ENCODE measurements at places on chromosomes 13 and 19. TPM values are rescaled to one million over a fixed set of nuclear protein-coding genes. Genes with fewer than 3 reads are reported as not detected.
A peak's percentile ranks its signal among the peaks of the same experiment; 100 is the strongest.

DNA sequence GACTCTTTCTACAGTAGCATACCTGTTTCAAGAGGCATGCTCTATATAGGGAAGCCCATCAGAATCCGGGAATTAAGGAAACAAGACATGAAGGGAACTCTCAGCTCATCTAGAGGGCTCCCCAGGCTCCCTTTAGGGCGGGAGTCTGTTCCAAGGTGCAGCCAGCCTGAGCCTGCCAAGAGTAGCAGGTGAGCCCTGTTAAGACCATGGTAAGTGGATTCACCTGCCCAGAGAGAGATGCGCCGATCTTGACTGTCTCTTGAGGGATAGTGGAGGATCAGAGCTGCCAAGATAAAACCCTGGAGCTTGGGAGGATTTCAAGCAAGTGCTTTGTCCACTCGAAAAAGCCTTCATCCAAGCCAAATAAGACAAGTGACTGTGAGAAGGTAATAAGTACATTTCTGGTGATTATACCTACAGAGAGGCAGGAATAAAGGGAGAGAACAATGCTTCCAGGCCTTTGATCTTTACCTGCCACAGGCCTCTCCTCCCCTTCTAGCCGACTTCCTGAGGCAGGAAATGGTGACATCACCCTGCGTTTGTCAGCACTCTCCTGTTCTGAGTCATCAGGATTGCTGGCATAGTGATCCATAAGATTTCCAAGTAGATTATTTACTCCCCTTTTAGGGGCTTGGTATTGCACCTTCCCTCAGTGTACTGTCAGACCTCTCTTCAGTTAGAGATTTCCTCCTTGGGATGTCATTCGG is 31.5 kb downstream of the KLF5 start:
- DNase-seq: peak; percentile 91

DNA sequence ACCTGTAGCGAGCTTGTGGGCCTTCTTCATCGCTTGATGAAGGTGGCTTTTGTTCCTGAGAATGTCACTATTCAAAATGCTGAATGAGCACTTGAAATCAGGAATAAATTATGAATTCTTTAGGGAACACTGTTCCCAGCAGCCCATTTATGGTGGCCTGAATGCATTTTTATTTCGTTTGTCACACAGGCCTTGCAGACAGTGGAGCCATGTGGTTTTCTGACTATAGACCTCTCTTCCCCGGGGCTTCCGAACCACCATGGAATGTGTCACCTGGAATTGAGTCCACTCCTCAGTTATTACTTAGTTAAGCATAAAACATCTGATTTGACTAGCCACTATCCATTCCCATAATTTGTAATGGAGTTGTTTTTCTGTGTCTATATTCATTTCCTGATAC is 396.9 kb downstream of the IRS2 start:
- DNase-seq: peak; percentile 37

GRCh38 chr13:77719128-77719527 is 21.6 kb downstream of the SLAIN1 start:
- no peak for DNase-seq

GRCh38 chr19:10417541-10418234 is 2.6 kb upstream of the PDE4A start:
- no peak for DNase-seq

DNA sequence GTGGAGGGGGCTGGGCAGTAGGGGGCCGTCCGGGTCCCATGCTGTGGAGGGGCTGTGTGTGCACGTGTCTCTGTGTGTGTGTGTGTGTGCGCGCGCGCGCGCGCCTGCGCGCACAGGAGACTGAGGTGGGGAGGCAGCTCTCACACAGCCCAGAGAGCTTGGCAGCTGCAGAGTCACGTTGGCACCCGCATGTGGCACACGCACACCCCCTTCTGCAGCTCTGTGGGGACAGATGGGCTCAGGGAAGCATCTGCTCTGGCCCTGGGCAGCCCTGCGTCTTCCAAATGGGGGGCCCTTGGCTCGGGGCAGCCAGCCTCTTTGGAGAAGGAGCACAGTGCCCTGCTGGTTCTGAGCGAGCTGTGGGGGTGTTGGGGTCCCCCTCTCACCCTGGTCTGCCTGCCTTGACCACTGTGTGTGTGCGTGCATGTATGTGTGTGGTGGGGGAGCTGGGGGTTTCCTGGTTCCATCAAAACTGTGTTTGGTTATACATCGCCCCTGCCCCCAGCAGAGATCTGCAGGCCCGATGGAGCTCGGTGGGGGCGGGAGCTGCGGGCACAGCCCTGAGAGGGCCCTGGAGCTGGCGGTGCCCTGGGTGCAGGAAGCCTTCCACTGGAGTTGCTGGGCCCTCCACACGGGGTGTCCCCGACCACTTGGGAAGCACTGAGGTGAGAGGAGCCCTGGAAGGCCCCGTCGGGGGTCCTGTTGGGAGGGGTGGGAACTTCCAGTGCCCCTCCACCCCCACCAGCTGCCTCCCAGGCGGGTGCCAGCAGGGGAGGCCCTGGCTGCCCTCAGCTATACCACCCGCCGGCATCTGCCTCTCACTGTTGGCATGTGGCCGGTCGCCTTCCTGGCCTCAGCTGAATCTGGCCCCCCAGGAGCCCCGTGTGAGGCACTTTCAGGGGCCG is 67.1 kb downstream of the KDM4B start:
- DNase-seq: no peak

- DNase-seq: peak; percentile 67
Measured at GRCh38 chr19:57708641-57709361, at the start of gene ZNF154. Gene ZNF154 (minus strand): TSS chr19:57709204. CDS start chr19:57708971, 233 bp downstream.

- DNase-seq: no peak
Measured at GRCh38 chr13:91358387-91358782, 10.9 kb downstream of the MIR17HG start.

- DNase-seq: no peak
Measured at GRCh38 chr19:8506402-8506957, 4.0 kb upstream of the PRAM1 start.

DNA sequence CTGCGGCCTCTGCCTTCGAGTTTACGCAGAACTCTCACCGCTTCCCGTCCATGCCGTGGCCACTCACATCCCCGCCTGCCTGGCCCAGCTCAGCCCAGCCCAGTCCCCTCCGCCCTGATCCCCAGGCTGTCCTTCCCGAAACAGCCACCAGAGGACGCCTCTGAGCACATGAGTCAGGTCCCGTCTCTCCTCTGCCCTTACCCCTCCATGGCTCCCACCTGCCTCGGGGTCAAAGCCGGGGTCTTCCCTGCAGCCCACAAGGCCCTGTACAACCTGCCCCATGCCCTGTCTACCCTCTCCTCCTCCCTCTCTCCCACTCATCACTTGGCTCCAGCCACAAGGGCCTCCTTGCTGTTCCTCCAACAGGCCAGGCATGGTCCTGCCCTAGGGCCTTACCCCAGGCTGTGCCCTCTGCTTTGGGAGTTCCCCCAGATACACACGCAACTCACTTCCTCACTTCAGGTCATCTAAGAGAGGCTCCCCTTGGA is 8.1 kb upstream of the SEMA6B start:
- peak; percentile 20 for DNase-seq

DNA sequence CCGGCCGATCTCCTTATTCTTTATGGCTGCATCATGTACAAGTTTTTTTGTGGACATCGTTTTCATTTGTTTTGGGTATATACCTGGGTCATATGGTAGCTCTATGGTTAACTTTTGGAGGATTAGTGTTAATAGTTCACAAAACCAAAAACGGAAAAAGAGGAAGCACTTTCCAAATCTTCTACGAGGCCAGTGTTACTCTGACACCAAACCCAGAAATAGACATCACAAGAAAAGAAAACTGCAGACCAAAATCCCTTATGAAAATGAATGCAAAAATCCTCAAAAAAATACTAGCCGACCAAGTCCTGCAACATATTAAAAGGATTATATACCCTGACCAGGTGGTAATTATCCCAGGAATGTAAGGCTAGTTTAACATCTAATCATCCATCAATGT is 29.8 kb downstream of the ADGRE2 start:
- DNase-seq: no peak

DNA sequence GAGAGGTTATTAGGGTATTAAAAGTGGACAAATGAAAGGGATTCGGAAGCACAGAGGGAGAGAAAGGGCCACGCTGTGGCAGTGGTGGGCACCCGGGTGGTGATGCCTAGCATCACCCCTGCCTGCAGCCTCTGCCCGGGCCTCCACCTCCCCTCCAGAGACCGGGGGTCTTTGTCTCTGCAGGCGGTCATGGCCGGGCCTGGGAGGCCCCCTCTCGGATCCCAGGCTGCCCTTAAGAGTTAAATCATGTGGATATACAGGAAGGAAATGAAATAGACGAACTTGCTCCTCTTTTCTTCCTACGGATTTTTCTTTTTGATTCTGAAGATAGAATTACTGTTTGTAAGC is 319.6 kb downstream of the ZNF536 start:
- DNase-seq: no peak

- DNase-seq: no peak
Measured at GRCh38 chr19:12581100-12581499, 29.5 kb downstream of the ZNF490 start.

DNA sequence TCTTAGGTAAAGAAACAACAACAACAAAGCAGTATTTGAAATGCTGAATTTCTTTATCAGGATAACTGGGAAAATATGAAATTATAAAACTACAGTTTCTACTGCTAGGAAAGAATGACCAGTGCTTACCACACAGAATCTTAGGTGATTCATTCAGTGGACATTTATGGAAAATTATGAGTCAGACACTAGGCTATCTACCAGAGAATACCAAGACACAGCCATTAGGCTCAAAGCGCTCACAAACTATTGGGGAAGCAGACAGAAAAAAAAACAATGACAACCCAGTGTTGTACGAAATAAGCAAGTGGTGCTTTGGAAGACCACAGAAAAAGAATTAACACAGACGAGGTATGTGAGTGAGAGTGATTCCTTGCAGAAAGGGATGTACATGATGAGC is 1019.5 kb downstream of the PCDH9 start:
- DNase-seq: peak; percentile 91

GRCh38 chr13:74082741-74083160 is 51.5 kb downstream of the KLF12 start:
- DNase-seq: no peak

- no peak for DNase-seq
Measured at GRCh38 chr13:72637561-72637960, 89.9 kb downstream of the MZT1 start.

GRCh38 chr19:15180451-15181390 is 20.1 kb downstream of the NOTCH3 start:
- no peak for DNase-seq

GRCh38 chr13:57631596-57632275 is at the start of gene PCDH17:
Gene PCDH17 (plus strand): TSS chr13:57631744. CDS start chr13:57632547, 803 bp downstream.
- no peak for DNase-seq

GRCh38 chr19:28429356-28429755 is 783.6 kb downstream of the UQCRFS1 start:
- DNase-seq: no peak

DNA sequence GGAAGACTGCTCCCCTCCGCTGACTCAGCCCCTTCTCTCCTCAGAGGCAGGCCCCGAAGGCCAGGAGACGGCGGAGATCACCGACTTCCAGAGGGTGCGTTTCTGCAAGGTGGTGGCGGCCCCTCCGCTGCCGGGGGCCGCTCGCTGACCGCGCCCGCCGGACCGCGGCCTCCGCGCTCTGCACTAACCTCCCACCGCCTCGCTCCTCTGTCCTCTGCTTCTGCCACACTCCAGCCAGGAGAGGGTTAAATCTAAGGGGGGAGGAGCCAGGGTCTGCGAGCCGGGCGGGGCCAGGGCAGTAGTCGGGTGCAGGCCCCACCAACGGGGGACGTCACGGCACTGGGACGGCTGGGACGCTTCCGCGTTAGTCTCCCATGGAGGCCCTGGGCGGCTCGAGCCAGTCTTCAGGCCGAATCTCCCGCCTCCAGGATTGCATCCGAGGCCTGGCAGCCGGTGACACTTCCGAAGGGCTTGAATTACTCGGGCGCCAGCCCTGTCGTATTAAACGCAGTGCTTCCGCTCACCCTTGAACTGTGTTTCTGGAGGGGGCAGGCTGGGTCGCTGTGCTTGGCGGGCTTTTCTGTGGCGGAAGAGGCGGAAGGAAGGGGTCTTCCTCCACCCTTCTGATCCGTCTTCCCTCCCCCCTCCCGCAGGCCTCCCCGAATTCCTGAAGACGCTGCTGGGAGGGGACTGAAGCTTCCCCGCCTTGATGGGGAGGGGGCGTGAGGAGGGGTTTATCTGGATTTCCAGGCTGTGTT is 1.2 kb upstream of the INAFM1 start:
- peak; percentile 90 for DNase-seq

DNA sequence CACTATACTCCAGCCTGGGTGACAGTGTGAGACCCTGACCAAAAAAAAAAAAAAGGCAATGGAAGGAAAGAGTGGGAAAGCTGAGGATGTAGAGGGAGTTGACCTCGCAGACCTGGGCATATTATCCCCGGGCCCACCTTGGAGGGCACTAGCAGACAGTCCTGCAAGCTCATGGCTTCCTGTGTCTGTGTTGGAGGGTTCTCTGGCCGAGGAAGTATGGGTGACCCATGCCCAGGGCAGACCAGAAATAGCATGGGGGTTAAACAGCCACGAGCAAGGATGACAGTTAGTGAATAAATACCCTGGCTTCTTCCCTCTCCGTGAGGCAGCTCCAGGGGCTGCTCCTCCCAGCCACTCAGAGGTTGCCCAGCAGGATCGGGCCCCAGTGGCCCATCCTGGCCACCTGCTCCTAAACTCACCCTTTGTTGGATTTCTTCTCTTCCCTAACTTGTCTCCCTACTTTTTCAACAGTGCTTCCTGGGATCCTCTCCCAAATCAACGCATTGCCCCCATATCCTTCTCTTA is 485.8 kb downstream of the ZNF536 start:
- no peak for DNase-seq

The IZUMO4 gene
- total RNA-seq: 0.56 TPM

The UHRF1 gene
- 57.4 TPM for total RNA-seq

The PLK5 gene
- not detected for total RNA-seq

The ZNF569 gene
- total RNA-seq: 5.9 TPM

The PALM3 gene
- under 0.01 TPM for total RNA-seq

The SPACA4 gene
- total RNA-seq: not detected

The CFD gene
- 1.4 TPM for total RNA-seq

The PGLYRP2 gene
- not detected for total RNA-seq

The CATSPERD gene
- total RNA-seq: not detected

The GPC5 gene
- 1.8 TPM for total RNA-seq

The GJA3 gene
- 3.6 TPM for total RNA-seq

The ADGRL1 gene
- 0.72 TPM for total RNA-seq
